Inflammatory macrophage treated with lipopolysaccharide for 4 hours (primary cell): ENCODE measurements at places on chromosomes 4 and X.

GRCh38 chr4:108345862-108346817 lies 177.4 kb upstream of the LEF1 start:
- no peak for DNase-seq

DNA sequence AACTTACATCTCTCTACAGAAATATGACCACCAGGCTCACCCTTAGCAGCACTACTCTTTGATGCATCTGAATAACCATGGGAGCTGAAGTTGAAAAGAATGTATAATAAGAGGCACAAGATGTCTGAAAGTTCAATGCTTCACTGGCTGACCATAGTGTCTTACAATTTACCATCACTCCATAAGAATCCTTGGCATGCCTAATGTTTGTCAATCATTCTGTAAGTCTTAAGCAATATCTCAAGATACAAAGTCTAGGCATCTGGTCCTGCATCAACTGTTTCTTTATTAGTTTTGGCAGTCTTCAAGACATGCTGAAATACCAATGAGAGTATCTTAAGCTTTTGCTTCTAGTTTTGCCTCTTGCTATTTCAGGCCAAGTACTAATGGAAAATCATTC lies 755.5 kb downstream of the STIM2 start:
- no peak for DNase-seq

DNA sequence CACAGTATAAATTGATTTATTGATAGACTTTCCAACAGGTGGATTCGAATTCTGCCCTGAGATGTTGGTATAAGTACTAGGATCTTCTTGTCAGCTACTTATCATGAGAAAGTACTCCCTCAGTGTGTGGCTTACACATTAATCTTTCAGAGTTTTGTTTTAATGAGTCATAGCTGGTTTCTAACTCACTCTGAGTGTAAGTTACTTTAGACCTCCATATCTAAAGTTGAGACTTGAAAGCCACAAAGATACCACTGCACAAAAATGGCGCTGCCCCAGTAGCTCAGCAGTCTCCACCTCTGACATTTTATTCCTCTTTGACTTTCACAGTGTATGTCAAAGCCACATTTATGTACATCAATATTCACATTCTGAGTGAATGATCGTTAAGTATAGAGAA lies 318.5 kb downstream of the ARAP2 start:
- DNase-seq, result no peak

- peak; percentile 86 for DNase-seq
These were observed 25.6 kb downstream of the ELF4 start for GRCh38 chrX:130084631-130085237.

GRCh38 chrX:153644356-153645125 lies 2.5 kb upstream of the DUSP9 start:
- DNase-seq, result no peak

- DNase-seq, result no peak
These were observed 192.1 kb upstream of the PCDH10 start for GRCh38 chr4:132956962-132957361.

GRCh38 chr4:155946486-155946885 lies 7.2 kb downstream of the CTSO start:
- DNase-seq, result no peak

GRCh38 chr4:39883646-39884045 lies 94.1 kb downstream of the PDS5A start:
- DNase-seq, result peak; percentile 35

DNA sequence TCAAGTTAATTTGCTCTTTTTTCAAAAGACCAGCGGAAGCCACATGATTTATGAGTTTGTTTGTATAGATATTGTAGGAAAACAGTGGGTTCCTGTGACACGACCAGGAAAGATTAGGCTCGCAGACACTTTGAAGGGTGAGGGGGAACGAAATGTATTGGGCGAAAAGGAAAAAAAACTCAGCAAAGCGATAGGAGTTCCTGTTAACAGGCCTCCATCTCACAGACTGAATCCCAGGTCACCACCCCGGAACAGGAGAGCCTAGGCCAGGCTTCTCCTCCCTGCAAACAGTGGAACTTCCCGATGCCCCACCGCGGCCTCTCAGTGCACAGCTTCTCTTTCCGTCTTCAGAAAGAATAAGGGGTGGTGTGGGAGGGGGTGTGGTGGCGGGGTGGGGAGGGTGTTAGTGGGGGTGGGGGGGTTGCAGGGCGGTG lies 181.8 kb upstream of the GPRIN3 start:
- peak; percentile 51 for DNase-seq

DNA sequence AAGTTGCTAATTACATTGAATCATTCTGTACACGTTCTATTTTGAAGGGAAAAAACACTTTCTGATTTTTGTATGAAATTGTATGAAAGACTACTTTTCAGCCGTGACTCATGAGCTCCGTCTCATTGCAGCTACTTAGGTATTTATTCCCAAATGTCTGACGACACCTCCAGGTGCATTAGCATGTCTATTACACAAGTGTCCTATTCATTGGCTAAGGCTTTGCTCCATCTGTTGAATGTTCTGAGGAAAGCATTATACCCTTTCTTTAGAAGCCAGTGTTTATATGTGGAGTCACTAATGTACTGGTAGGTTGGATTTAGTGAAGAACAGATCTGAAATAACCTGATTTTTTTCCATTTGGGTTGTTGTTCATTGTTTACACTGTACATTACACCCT lies 51.8 kb downstream of the MAP7D3 start:
- DNase-seq, result no peak

DNA sequence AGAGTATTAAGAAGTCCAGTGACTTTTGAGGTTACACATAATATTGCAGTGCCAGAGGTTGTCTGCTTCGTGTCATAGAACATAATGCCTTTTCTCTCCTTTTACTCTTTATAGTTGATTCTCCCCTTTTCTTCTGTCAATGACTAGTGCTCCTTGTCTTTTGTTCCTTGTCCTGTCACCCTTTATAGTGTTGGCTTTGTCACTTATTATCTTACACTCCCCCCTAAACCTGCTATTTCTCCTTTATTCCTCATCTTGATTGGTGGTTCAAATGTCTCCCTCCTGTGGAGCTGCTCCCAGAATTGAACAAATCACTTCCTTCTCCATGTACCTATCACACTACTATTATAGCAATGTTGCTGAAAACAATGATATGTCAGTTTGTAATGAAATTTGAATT lies 856.6 kb upstream of the GRID2 start:
- DNase-seq, result no peak

GRCh38 chrX:82224961-82225360 lies 1023.1 kb downstream of the SH3BGRL start:
- DNase-seq, result no peak

- DNase-seq, result no peak
These were observed 210.8 kb downstream of the ARHGAP10 start for GRCh38 chr4:147942729-147943128.

DNA sequence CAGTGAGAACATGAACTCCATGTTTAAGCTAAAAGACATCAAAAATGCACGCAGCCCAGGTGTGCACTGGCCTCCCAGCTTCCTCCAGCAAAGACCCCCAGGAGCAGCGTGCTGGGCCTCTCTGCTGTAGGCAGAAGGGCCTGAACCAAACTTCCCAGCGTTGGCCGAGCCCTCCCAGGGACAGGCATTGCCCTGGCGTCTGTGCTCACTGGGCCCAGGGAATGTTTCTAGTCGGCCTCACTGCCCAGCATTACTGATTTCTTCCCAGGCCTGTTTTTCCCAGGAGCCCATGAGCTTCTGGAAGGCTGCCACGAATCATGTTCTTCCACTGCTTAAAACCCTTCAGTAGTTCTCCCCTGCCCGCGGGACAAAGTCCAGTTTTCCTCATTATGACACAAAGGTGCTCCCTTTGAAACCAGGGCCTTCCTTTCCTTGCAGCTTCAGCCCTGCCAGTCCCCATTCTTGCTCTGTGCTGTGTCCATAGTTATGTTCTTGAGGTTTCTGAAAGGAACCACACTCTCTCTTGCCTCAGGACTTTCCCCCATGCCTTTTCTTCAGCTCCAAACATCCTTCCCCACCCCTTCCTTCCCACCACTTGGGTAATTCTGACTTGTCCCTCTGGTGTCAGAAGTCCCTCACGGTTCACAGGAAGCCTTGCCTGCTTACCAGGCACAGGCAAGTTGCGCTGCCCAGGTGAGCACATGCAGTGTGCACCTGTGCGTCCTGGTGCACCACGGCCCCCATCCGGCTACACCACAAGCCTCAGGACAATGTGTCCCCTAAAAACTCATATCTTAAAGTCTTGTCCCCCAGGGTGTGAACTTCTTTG lies 93.4 kb upstream of the ENPP6 start:
- DNase-seq, result no peak

- peak; percentile 67 for DNase-seq
These were observed 133.6 kb upstream of the RASGEF1B start for GRCh38 chr4:81605271-81605670.

- peak; percentile 2 for DNase-seq
These were observed 14.6 kb downstream of the NDUFB11 start for GRCh38 chrX:47129899-47130358.

GRCh38 chrX:5681159-5681558 lies 547.5 kb downstream of the NLGN4X start:
- DNase-seq, result peak; percentile 16

DNA sequence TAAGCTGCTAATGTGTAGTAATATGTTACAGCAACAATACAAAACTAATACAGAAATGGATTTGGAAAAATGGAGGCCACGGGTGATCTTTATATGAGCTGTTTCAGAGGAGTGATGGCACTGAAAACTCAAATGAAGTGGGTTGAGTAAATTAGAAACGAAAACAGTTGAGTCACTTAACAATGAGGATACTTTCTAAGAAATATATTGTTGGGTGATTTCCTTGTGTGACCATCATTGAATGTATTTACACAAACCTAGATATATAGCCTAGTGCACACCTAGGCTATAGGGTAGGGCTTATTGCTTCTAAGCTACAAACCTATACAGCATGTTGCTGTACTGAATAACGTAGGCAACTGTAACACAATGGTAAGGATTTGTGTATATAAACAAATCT lies 30.5 kb upstream of the DHX15 start:
- no peak for DNase-seq

DNA sequence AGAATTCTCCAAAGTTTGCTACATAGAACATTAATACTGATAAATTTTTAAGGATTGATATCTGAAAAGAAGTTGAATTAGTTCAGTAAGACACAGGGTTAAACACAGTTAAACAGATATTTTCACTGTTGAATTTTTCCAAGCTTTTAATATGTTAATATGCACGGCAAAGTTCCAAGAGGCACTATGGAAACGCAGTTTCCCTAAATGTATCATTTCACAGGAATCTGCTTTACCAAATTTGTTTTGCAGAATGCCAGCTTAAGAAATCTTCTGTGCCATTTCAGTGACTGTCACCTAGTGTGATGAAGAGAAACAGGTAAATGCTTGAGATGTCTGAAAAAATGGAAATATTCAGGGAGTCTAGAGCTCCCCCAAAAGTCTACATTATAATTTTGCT lies 395.9 kb upstream of the GRIA3 start:
- DNase-seq, result no peak

DNA sequence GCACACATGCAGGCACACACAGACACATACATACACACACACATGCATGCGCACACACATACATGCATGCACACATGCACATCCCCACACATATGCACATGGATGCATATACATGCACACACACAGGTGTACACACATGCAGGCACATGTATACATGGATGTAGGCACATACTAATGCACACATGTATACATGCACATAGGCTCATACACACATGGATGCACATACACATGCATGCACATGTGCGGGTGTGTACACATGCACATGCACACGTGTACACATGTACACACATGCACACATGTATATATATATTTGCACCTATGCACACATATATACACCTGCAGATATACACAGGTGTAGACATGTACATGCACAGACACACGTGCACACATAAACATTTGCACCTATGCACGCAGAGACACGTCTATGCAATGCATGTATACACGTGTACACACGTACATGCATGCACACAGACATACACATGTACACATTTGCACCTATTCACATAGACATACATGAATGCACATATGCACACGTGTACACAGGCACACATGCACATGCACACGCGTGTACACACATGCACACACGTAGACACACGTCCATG lies 4.0 kb downstream of the PLCXD1 start:
- DNase-seq, result no peak

DNA sequence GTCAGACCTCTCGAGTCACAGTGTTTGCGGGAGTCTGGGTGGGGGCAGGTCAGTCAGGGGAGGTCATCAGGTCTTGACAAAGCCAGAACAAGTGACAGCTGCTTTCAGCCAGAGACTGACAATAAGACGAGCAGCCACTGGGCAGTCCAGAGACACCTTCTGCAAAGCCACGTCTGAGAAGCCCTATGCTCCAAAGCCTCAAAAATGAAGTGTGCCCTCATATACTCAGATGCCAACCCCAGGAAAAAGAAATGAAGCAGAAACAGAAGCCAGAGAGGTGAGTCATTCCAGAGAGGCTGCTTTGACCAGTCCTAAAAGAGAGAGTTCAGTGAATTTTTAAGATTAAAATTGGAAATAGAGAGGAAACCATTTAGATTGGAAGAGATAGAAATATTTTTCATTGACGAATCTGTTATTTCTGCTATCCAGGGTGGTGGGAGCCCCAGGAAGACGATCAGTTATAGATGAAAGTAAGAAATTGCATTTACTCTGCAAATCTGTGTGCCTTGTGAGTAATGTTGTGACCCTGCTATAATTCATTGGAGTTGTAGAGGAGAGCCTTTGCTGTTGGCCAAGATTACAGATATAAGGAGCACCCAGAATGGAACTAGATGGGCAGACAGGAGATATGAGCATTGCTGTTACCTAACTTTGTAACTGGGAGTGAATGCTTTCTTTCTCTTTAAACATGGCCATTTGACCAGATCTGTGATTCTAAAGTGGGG lies 77.9 kb downstream of the LRRC66 start:
- no peak for DNase-seq

DNA sequence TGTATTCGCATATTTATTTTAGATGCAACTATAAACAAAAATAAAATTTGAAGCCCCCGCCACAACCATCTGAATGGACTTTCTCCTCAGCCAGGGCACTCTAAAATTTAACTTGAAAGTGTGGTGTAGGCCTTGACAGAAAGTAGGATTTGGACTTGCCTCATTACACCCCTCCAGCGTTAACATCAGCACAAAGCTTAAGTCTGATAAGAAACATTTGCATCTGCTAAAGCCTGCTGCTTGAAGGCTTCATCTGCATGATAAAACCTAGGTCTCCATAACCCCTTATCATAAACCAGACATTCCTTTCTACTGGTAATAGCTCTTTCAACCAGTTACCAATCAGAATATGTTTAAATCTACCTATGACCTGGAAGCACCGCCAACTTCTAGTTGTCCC lies 1046.5 kb downstream of the FAT4 start:
- DNase-seq, result no peak

DNA sequence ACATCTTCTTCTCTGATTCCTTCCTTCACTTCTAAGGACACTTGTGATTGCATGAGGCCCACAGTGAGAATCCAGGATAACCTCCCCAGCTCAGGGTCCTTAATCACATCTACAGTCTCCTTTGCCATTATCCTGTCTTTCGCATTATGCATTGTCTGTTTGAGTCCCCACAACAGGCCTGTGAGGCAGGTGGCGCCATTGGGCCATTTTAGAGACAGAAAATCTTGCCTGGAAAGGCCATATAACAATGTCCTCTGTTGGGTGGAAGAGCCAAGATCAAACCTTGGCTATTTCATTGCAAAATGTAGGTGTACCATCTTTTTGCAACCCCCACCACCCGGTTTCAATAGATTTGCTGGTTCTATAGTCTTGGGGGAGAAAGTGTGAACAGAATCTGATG lies 11.8 kb upstream of the DCUN1D4 start:
- DNase-seq, result peak; percentile 50

GRCh38 chr4:110347805-110348204 lies 128.2 kb upstream of the ENPEP start:
- no peak for DNase-seq

GRCh38 chr4:3780347-3781171 lies 14.4 kb downstream of the ADRA2C start:
- DNase-seq, result no peak
